ENCODE measurements at places on chromosomes 1 and 21.

- DNase-seq = no peak
These were observed 60.8 kb downstream of the COL18A1 start for GRCh38 chr21:45465611-45466329.

DNA sequence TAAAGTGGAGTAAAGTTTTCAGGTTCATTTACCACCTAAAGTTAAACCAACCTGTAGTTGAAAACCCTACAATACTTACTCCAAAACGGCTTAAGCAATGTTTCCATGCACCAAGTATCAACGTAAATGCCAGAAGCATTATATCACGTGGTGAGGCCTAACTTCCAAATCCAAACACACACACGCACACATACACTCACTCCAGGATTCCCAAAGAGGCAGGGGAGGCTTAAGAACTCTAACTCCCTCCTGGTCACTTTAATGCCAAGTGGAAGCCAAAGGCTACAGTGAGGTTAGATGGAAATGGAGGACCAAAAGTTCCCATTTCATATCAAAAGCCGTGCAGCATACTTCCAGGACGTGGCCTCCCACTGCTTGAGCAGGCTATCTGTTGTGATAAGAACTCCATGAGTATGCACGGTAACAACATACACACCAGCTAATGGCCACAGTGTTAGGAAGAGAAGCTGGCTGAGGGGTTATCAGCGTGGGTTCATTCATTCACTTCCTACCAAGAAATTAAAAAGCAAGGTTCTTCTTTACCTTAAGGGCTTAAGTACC, 224.1 kb downstream of the SLC45A1 start:
- peak; percentile 82 for DNase-seq

- DNase-seq = no peak
These were observed 25.4 kb downstream of the RGS4 start for GRCh38 chr1:163094589-163094988.

DNA sequence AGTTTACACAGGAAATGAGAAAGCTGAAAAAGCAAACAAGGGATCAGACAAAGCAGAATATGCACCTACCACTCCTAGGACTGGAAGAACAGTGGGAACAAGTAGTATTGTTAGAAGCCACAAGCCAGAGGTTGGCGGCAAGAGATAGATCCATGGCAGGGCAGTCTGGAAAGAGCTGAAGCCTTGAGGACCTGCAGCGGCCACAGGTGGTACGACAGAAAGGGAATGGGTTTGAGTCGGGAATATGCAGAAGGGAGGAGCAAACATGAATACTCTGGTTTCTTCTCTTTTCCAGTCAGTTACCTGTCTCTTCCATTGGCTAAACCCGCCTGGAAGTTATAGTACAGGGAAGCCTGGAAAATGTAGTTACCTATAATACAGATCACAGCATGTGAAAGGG, 3.9 kb upstream of the PCNX2 start:
- no peak for DNase-seq

DNA sequence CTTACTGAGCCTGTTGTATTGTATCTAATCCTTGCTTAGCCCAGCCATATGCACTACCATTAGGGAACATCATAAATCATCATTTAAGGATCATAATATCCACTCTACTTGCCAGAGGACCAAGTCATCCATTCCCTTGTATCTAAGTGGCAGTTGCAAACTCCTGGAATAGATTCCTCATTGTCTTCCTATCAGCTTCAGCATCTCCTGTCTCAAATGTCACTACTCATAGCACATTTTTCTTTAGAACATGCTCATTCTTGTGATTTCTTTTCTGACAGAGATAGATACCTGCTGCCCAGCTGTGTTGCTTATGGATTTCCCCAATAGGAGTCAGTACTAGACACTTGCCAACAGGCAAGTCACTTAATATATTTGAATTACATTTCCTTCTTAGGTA, 84.3 kb downstream of the OLFML3 start:
- DNase-seq = no peak

DNA sequence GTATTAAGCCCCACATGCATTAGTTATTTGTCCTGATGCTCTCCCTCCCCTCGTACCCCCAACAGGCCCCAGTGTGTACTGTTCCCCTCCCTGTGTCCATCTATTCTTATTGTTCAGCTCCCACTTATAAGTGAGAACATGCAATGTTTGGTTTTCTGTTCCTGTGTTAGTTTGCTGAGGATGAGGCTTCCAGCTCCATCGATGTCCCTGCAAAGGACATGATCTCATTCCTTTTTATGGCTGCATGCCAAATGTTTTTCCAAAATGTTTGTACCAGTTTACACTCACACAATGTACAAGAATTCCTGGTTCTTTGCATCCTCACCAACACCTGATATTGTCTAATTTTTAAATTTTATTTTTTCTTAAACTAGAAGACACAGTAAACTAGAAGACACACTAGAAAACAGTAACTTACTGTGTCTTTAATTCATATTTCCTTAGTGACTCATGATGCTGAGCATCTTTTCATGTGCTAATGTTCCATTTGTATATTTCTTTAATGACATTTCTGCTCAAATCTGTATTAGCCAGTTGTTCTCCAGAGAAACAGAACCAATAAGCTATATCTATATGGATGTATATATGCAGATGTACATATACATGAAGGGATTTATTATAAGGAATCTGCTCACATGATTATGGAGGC, 19.4 kb upstream of the USP1 start:
- no peak for DNase-seq

GRCh38 chr1:48644905-48645605, 131.6 kb downstream of the BEND5 start:
- no peak for DNase-seq

GRCh38 chr1:68293609-68294366, 61.5 kb upstream of the WLS start:
- peak; percentile 92 for DNase-seq

GRCh38 chr1:247517795-247518612, 18.2 kb downstream of the OR2C3 start:
- DNase-seq = no peak

DNA sequence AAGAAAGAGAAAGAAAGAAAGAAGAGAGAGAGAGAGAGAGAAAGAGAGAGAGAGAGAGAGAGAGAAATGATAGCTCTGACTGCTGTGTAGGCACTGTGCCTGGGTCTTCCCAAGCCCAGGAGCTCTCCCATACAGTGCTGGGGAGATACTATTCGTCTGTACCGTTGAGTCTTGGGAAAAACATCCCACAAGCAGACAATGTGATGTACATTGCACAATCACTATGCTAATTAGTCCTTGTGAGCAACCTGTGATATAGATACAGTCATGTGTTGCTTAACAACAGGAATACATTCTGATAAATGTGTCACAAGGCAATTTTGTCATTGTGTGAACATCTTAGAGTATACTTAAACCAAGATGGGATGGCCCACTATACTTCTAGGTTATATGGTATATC, 381.0 kb downstream of the HHAT start:
- peak; percentile 90 for DNase-seq

- no peak for DNase-seq
These were observed 36.0 kb upstream of the GNG12 start for GRCh38 chr1:67869233-67869632.

- no peak for DNase-seq
These were observed 12.7 kb downstream of the TNNT2 start for GRCh38 chr1:201364808-201365105.

- DNase-seq = no peak
These were observed 104.4 kb upstream of the KCNK1 start for GRCh38 chr1:233509526-233509925.

DNA sequence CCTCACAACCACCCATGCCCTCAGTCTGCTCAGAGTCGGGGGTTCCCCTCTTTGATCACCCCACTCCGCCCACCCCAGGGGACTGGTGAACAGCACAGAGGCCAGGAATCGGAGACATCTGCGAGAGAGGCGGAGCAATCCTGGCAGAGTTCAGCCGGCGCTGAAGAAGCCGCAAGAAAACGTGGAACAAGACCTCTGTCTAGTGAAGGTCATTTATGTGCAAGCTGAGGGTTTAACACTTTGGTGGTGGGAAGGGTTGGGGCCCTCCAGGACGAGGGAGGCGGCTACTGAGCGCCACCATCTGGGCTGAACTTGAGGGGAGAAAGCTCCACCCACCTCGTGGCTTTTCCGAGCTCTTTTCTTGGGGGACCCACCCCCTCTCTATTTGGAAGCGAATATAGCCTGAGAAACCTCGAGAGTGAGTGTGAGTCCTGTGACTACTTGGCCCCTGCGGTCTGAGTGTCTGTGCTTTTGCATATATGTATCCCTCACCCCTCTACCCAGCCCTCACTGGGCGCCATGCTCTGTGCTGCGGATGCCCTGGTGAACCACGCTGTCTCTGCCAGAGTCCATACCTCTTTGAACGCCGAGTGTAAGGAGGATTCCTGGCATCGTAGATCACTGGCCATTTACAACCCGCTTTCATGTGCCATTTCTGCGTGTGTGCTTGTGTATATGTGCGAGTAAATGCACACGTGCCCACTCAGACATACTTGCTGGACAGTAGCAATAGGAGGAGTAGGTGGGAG, 1.2 kb upstream of the EPHA10 start:
- no peak for DNase-seq

DNA sequence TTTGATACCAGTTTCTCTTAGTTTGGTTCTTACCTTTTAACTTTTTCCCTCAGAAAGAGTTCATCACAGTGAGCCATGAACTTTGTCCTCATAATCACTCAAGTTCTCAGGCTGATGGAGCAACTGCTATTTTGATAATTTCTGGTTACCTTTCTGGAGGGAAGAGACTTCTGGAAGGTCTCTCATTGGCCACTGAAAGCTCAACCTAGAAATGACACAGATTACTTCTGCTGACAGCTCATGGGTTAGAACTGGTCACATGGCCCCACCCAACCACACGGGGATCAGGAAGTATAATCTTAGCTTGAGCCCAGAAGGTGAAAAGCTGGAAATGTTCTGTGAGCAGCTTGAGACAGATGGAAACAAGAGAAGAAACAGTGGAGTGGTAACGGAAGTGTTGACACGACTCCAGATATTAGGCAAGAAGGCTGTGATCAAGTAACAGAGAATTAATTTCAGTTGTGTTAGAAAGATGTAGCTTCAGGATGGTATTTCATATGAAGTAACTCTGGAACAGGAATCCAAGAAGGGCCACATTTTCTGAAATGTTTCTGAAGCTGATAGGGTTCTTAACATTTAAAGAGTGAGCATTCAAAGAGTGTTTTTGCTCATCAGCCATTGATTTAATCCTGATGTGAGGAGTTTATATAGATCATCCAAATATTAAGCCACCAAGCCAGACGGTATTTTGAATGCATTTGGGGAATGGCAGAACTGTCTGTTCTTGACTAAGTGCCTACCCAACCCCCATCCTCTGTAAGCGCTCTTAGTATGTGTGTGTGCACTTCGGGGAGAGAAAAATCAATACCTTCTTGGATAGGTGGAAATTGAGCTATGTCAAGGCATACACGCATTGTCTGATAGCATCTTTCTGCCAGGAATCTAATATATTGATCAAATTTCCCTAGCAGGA, 21.9 kb upstream of the XPR1 start:
- peak; percentile 60 for DNase-seq

DNA sequence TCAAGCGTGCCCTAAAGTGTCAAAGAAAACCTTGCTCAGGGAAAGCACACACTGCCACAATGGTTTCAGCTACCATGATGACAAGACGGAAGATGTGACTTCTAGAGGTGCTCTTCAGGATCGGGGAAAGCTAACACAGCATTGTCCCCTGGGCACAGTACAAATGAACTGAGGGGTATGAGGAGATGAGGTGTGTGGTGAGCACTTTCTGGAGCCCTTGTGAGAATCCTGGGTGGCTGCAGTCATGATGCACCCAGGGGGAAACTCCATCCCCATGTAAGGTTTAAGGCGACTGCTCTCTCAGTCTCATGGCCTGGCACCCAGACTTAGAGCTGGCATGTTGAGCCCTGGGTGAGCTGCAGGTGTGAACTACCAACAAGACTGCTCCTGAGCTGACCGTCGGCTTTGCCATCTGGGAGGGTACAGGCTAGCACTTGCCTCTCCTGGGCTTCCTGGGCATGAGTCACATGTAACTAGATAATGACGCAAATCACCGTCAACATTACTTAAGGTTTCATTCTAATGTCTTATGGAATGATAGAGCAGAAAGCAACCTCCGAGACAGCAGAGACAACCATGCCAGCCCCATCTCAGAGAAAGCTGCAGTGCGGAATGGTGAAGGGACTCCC, 144.6 kb downstream of the CLIC6 start:
- DNase-seq = peak; percentile 93

- DNase-seq = no peak
These were observed 24.7 kb downstream of the VPS45 start for GRCh38 chr1:150092180-150092791.

GRCh38 chr1:166330096-166330495, 163.3 kb upstream of the FAM78B start:
- no peak for DNase-seq

GRCh38 chr1:162056043-162056442, 13.4 kb upstream of the NOS1AP start:
- peak; percentile 61 for DNase-seq

DNA sequence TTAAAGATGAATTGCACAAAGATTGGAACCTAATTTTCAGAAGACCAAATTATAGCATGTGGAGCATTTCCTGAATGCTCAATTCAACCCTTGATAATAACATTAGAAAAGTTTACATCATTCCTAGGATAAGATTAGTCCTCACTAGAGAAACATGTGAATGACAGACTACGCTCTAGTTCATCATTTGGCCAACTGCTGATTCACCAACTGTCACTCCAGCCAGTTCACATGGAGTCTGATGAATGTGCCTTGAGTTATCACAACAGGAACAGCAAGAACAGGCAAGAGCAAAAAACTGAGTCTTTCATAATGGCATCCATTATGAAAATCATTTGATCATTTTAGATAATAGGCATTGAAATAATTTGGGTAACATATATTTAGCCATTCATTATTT, 415.9 kb downstream of the PTPRC start:
- peak; percentile 21 for DNase-seq

DNA sequence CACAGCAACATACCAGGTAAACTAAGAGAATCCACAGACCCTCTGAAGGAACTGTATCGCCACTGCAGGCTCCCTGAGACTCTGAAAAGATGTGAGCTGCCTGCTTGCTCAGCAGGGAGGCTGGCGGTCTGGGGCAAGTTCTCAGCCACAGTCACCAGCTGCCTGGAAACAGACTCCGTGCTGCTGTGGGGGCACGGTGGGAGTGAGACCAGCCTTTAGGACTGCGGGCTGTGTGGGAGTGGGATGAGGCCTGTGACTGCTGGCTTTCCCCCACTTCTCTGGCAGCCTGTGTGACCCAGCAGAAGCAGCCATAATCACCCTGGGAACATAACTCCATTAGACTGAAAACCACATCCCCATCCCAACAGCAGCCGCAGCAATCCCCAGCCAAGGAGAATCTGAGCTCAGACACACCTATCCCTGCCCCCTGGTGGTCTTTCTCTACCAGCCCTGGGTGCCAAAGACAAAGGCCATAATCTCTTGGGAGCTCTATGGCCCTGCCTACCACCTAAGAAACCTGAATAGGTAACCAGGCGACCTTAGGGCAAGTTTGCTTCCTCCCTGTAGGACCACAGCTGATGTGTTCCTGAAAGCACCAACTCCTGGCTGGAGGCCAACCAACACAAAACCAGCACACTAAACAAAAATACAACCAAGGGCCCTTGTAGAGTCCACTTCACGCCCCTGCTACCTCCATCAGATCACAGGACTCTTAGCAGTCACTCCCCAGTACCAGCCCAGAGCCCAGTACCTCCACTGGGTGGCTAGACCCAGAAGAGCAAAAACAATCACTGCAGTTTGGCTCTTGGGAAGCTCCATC, 151.5 kb downstream of the SMYD3 start:
- no peak for DNase-seq

- no peak for DNase-seq
These were observed 52.8 kb upstream of the HNRNPU start for GRCh38 chr1:244917073-244917670.

GRCh38 chr1:44377925-44378784, 23.1 kb upstream of the ERI3 start:
- peak; percentile 52 for DNase-seq
